Epithelial cell of prostate (primary cell): ENCODE measurements at places on chromosomes 16 and 17.

GRCh38 chr17:4938688-4939545 is 929 bp downstream of the SLC25A11 start:
- DNase-seq = no peak

DNA sequence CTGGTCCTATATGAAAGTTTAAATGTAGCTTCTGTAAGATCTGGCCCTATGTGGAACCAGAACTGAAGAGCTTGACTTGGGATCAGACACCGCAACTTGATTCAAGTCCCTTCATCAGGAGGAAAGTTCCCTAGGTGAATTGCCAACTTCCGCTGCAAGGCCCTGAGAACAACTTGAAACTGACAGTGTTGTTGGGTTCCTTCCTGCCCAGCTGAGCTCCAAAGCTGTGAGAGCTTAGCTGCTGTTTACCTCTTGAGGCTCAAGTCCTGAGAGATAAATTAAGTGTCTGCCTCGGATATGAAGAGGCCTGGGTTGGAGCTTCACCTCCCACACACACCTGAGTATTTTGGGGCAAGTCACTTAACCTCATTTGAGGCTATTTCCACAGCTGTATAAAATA is 44.7 kb downstream of the REXO5 start:
- no peak for DNase-seq

- no peak for DNase-seq
Observed at GRCh38 chr17:30101686-30102390, 14.8 kb upstream of the NSRP1 start.

GRCh38 chr16:4301177-4301576 is 14.7 kb upstream of the GLIS2 start:
- DNase-seq = no peak

GRCh38 chr17:31832746-31833145 is 26.3 kb downstream of the COPRS start:
- DNase-seq = no peak

- no peak for DNase-seq
Observed at GRCh38 chr17:20232611-20233010, 223.5 kb downstream of the SPECC1 start.

- no peak for DNase-seq
Observed at GRCh38 chr16:49986351-49987124, 38.5 kb upstream of the CNEP1R1 start.

- DNase-seq = no peak
Observed at GRCh38 chr17:49783791-49784190, 4.7 kb upstream of the KAT7 start.

GRCh38 chr16:1791943-1792812 is 1.3 kb downstream of the IGFALS start:
- DNase-seq = no peak

GRCh38 chr16:31267332-31268032 is 7.7 kb downstream of the ITGAM start:
- no peak for DNase-seq
